ENCODE measurements at places on chromosomes 2 and 18.

- DNase-seq: no peak
Observed at GRCh38 chr18:75554176-75554575, 126.7 kb upstream of the SMIM21 start.

- no peak for DNase-seq
Observed at GRCh38 chr2:42312106-42312505, 48.9 kb downstream of the COX7A2L start.

DNA sequence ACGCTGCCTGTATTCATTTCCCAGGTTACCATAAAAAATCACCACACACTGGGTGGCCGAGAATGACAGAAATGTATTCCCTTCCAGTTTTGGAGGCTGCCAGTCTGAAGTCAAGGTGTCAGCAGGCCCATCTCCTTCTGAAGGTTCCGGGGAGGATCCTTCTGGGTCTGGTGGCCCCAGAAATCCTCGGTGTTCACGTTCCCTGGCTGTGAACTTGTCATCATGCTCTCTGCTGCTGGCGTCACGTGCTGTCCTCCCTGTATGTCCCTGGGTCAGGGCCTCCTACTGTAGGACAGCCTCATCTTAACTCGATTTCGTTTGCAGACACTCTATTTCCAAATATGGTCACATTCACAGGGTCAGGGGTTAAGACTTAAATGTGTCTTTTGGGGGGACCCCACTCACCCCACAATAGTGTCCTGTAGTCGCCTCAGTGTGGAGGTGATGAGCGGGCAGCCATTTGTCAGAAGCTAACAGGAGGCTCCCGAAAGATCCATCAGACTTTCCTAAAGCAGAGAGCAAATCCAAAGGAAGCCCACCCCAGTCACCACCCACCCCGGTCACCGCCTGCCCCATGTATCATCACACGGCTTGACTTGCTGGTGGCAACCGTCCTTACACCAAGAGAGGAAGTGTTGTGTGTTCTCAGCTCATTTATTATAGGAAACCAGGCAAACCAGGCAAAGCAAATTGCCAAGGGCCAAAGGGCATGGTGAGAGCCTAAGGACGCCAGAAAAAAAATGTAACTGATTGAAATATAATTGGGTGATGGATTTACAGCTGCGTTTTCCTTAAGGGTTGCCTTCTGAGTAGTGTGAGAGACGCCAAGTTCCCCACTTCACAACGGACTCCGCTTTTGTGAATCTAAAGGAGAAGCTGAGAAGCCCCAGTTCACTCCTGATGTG is 148.8 kb upstream of the ZNF236 start:
- DNase-seq: no peak

- DNase-seq: no peak
Observed at GRCh38 chr2:186515376-186515775, 29.3 kb downstream of the ZC3H15 start.

GRCh38 chr2:70132244-70133126 is 45.2 kb downstream of the PCBP1 start:
- peak; percentile 68 for DNase-seq
